ENCODE measurements at places on chromosomes 12 and 14.

DNA sequence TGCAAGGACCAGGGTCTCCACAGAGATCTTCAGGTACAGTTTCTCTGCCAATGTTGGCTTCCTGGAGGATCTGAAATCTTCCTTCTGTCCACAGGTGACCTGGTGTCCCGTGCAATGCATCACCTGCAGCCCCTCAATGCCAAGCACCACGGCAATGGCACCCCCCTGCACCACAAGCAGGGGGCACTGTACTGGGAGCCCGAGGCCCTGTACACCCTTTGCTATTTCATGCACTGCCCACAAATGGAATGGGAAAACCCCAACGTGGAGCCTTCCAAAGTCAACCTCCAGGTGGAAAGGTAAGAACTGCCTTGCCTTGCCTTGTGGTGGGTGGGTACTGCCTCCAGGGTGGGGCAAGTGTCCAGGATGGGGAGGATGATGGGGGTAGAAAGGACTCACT, 141.8 kb upstream of the PWP1 start:
- DNase-seq = no peak

GRCh38 chr12:130870442-130871285, 1.2 kb upstream of the RAN start:
- peak; percentile 91 for DNase-seq

DNA sequence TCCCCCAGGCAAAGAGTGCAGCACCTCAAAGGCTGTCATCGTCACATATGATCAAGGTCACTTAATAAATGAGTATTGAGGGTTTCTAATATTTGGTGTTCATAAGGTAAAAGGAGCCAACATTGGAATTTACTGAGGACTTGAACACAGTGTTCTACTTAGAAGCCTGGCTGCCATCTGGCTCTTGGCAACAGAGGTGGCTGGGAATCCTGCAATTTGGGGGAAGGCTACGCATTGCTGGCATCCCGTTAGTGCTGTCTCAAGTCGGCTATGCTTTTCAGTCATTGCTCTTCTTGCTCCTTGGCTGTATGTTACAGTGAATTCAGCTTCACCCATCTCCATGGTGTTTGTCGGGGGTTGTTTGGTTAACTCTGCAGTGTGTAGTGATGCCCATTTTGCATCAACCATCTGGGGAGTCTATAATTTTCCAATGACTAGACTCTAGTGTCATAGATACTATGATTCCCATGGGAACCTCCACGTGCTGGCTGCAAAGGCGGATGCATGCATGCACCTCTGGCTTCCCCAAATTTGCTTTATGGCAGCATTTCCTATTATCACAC, 12.9 kb upstream of the SLC24A4 start:
- DNase-seq = no peak

GRCh38 chr12:46103559-46104383, 113.4 kb upstream of the SCAF11 start:
- no peak for DNase-seq

DNA sequence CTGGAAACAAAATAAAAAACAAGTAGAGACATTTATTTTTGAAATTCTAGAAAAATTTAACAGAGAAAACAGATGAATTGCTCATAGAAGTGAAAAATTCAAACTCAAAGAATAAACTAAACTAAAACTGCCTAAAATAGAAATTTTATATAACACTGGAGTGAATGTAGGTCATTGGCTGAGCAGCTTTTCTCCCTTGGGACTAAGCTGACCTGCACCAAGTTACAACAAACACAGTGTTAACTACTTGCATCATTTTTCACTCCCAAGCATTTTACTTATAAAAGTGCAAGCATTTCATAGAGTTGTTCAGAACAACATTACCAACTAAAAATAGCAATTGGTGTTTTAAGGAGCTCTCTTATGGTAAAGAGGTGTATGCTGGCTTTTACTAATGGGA, 298.1 kb downstream of the MED13L start:
- DNase-seq = peak; percentile 18

- DNase-seq = no peak
These were observed 21.6 kb downstream of the BTG1 start for GRCh38 chr12:92123780-92124688.

- no peak for DNase-seq
These were observed 6.0 kb upstream of the STK38L start for GRCh38 chr12:27237790-27238771.

DNA sequence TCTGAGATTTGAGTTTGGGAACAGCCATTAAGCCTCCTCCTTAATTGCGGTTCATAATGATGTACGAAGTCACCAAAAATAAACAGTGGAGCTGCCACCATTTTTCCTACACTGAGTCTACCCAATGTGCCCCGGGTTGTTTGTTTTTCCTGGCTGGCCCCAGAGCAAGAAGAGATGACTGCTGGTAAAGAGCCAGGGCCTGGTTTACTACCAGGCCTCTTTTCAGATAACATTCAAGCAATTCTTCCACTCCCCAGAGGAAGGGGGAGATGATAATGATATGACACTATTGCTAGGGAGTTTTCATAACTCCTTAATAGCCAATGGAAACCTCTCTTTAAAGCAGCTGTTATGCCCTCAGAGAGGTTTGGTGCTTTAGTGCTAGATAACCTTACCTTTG, 42.3 kb downstream of the BRAP start:
- DNase-seq = no peak

GRCh38 chr14:45198551-45198950, 54.5 kb downstream of the MIS18BP1 start:
- peak; percentile 66 for DNase-seq

- DNase-seq = peak; percentile 65
These were observed 59.8 kb upstream of the C12orf71 start for GRCh38 chr12:27142101-27142721.

GRCh38 chr12:119258149-119258548, 76.4 kb upstream of the CCDC60 start:
- DNase-seq = no peak

DNA sequence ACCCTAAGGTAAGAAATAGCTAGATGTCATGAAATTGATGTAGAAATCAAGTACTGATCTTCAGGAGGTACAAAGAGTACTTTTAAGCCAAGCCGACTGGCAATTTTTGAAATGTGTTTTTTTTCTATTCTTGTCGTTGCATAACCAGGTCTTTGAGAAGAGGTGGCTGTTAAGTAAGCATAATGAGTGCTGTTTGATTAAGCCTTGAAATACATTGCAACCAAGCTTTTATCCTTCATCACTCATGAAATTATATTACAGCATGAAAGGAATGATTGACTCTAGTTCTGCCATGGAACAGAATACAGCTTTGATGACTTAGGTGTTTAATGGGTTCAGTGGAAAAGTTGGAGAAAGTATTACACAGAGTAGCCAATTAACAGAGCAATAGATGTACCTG, 1720.2 kb upstream of the SEL1L start:
- DNase-seq = no peak

GRCh38 chr12:88579601-88580050, 645 bp downstream of the KITLG start:
- DNase-seq = peak; percentile 20

- no peak for DNase-seq
These were observed 1080.7 kb downstream of the TRHDE start for GRCh38 chr12:73352826-73353225.

- DNase-seq = no peak
These were observed 8.2 kb upstream of the FOXG1 start for GRCh38 chr14:28758253-28758884.

- no peak for DNase-seq
These were observed 466 bp downstream of the SAV1 start for GRCh38 chr14:50667684-50667995.

- DNase-seq = no peak
These were observed 52.9 kb upstream of the BCL2L14 start for GRCh38 chr12:12017798-12018197.

- DNase-seq = no peak
These were observed 6.9 kb downstream of the ANAPC5 start for GRCh38 chr12:121345151-121345815.

DNA sequence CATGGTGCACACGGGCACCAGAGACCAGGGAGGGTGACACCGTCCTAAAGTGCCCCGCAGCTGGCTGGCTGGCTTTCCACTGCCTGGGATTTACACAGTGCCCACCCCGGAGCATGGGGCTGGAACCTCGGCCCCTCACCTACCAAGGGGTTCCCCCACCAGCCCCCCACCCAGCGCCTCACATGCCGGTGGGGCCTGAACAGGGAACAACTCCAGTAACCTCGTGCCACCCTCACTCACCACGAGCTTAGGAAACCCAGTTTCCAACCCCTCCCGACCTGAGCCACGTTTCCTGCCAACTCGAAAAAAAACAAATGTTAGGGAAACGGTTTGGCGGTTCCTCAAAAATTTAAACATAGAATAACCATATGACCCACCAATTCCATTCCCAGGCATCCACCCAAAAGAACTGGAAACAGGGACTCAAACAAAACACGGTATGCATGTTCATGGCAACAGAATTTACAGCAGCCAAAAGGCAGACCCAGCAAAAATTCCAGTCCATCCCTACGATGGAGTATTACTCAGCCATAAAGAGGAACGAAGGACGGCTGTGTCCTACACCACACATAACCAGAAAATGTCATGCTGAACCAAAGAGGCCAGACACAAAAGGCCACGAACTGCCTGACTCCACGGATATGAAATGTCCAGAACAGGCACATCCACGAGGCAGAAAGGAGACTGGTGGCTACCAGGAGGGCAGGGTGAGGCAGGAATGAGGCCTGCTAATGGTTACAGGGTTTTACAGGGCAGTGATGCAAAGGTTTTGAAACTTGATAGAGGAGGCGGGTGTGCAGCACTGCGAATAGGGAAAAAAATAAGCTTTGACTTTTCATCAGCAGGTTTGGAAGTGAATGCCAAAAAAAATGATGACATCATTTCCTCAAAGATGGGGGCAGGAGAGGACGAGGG, 68.9 kb downstream of the NCOR2 start:
- DNase-seq = peak; percentile 81

GRCh38 chr12:127125607-127126259, 1141.2 kb upstream of the TMEM132C start:
- DNase-seq = peak; percentile 69

GRCh38 chr12:53131844-53132243, 28.6 kb downstream of the SOAT2 start:
- no peak for DNase-seq

GRCh38 chr12:95037906-95038305, 34.4 kb upstream of the NDUFA12 start:
- DNase-seq = no peak

DNA sequence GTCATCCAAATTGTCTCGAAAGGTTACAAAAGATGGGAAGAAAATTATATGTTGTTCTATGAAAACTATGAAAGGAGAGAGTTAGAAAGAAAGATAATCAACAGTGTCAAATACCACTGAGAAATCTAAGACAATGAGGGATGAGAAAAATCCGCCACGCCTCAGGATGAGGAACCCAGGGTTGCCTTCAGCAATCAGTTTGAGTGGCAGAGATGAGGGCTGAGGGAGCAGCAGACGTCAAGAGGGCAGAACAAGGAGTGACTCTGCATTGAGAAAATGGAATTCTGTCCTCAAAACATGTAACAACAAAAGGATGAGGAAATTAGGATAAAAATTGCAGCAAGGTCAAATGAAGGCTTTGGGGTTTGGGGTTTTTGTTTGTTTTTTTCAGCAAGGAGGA, 18.3 kb upstream of the OXA1L start:
- no peak for DNase-seq

- DNase-seq = no peak
These were observed 38.0 kb upstream of the FBXO21 start for GRCh38 chr12:117228239-117228638.

- DNase-seq = no peak
These were observed 1.8 kb downstream of the GPR162 start for GRCh38 chr12:6823182-6824084.

- DNase-seq = no peak
These were observed 8.3 kb downstream of the MAP4K5 start for GRCh38 chr14:50524060-50524459.

DNA sequence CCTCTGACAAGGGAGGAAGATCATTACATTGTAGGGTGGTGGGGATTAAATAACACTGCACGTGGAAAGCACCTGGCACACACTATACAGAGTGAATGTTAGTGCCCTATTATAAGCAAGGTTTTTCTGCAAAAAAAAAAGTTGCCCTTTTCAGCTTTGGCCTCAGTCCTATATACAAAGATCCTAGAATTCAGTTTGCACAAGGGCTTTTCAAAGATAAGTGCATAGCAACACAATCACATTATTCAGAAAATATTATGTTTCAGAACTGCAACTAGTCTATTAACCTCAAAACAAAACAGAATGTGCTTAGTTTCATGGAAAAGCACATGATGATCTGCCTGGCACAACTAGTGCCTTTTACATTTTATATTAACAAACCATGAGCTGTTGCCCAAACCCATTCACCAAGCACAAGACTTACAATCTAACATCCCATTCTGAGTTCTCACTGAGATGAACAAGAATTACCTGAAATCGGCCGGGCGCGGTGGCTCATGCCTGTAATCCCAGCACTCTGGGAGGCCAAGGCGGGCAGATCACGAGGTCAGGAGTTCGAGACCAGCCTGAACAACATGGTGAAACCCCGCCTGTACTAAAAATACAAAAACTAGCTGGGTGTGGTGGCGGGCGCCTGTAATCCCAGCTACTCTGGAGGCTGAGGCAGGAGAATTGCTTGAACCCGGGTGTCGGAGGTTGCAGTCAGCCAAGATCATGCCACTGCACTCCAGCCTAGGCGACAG, 1.8 kb downstream of the TM7SF3 start:
- no peak for DNase-seq

DNA sequence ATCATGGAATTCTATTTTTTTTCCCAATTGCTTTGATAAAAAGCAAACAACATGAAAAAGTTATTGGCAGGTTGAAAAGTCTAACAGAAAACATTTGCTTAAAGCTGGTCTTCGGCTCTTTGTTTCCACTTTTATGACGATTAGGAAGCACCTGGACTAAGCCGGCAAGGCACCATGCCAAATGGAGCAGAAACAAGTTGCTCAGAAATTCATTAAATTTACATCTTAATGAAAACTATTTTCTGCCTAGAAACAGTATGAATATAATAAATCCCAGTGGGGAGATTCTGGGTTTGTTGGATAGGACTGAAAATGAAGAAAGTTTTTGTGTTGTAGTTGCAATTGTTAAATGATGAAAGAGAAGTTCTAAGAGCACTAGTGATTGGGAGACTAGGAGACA, 51.4 kb upstream of the OR9K2 start:
- no peak for DNase-seq

DNA sequence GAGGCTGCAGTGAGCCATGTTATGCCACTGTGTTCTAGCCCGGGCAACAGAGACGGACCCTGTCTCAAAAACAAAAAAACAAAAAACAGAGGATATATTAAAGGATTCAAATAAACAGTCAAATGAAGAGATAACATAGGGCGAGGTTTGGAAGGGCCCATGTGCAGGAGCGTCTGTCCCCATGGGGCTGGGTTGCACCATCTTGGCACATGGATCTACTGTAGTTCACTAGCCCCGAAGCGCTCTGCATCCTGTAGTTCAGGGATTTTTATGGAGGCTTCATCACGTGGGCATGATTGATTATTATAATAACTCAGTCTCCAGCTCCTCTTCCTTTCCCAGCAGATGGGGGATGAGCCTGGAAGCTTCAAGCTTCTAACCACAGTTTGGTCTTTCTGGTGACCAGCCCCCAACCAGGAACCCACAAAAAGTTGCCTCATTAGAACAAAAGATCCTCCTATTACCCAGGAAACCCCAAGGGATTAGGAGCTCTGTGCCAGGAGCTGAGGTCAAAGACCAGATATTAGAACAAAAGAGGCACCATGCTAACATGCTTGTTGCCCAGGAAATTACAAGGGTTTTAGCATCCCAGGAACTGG, 59.9 kb downstream of the HCAR2 start:
- DNase-seq = peak; percentile 62

- DNase-seq = peak; percentile 41
These were observed 753 bp downstream of the CSRNP2 start for GRCh38 chr12:51082561-51083125.
